ENCODE measurements at places on chromosomes 16 and 17.

- DNase-seq = no peak
Measured at GRCh38 chr17:47918991-47919390, 22.4 kb upstream of the PNPO start.

DNA sequence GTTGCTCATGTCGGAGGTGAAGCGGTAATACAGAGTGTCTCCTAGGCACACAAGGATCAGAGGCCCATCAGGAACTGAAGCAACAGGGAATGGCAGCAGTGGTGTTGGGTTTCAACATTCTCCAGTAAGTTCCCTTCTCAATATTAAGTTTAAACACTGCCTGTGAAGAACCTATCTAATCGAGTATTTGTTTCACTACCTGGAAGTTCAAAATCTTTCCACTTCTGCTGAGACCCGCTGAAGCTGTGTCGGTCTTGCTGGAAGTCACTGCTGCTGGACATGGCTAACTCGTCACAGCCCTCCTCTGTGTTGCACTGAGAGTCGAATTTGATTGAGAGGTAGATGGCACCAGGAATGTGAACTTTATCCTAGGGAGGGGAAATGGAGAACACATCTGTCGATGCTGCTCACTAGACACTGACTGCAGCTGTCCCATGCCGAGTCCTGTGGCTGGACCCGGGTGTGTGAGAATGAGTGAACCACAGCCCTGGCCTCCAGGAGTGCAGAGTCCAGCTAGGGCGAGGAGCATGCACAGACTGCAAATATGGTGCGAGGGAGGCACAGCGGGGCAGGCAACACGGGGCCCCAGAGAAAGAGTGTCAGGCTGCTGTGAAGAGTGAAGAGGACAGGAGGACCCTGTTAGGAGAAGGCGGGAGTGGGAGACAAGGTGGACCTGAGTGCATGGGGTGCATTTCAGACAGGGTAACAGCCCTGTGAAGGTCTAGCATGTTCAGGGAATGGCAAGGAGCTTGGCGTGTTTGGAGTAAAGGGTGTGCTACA lies 50.1 kb upstream of the ATP2A3 start:
- DNase-seq = no peak

DNA sequence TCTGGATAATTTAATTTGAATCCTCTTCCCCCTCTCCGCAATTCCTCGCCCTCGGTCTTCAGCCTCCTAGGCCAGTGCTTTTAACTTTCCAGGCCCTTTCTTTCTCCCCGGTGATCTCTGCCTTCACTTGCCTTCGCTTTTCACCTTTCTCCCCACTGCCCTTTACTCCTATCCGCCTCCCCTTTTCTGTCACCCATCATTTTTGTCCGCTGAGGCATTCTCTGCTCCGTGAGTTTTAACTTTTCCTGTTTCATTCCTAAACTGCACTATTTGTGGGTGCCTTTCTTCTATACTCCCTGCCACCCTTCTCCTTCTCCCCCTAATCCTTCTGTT lies 729 bp downstream of the LONP2 start:
- DNase-seq = no peak

DNA sequence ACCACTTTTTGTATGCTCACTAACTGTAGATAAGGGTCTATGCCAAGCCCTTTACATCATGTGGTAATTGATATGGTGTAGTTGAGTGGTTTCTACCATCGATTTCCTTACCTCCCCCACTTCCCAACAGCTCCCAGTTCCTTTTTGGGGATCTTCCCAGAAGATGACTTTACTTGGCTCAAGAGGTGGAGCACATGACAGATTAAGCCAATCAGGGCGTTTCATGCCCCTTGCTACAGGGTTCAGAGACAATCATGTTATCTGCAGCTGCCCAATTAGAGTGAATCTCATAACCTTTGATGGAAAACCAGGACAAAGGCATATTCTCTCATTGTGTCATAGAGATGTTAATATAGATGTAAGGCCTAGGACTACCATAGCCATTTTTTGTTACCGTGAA lies 16.2 kb upstream of the BMERB1 start:
- no peak for DNase-seq

DNA sequence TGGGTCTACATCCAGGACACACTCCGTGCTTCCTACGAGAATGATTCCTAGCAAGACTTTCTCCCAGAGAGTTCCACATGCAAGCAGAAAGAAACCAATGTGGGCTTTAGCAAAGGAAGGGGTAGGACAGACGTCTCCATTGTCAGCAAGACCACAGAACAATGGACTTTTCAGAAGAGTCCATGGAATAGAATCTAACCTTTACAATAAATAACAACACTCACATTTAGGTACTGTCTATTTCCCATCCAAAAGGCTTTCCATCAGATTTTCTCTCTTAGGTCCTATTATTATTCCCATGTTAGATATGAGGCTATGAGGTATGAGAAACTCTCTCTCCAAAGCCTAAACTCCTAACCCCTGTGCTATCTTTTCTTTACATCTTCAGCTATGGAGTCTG lies 360.9 kb downstream of the GRIN2A start:
- peak; percentile 83 for DNase-seq

DNA sequence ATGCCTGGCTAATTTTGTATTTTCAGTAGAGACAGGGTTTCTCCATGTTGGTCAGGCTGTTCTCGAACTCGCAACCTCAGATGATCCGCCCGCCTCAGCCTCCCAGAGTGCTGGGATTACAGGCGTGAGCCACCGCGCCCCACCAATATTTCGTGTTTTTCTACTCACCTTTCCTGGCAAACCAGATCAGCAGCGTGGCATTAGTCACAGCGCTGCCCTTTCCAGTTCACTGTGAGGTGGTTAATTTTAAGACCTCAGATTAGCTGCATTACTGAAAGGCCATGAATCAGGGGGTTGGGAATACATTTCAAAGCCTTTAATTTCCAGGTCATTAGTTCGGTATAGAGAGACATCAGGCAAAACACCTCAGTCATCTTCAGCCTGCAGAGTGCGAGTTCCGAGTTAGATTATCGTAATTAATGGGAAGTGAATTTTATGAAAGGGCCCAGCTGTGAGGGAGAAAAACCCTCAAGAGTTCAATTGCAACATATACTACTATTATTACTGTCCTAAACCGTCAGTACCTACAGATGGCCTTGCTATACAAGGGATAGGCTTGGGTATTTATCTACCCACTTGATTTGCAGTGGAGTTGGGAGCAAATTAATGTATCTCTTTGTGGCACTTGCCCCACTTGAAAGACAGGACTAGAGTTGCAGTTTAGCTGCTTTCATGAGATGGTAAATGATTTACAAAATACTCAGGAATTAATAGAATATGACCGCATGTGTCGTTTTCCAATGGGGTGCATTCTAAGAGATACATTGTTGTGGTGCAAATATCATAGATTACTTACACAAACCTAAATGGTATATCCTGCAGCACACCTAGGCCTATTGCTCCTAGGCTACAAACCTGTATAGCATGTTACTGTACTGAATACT lies 2.1 kb upstream of the USP32 start:
- DNase-seq = no peak

DNA sequence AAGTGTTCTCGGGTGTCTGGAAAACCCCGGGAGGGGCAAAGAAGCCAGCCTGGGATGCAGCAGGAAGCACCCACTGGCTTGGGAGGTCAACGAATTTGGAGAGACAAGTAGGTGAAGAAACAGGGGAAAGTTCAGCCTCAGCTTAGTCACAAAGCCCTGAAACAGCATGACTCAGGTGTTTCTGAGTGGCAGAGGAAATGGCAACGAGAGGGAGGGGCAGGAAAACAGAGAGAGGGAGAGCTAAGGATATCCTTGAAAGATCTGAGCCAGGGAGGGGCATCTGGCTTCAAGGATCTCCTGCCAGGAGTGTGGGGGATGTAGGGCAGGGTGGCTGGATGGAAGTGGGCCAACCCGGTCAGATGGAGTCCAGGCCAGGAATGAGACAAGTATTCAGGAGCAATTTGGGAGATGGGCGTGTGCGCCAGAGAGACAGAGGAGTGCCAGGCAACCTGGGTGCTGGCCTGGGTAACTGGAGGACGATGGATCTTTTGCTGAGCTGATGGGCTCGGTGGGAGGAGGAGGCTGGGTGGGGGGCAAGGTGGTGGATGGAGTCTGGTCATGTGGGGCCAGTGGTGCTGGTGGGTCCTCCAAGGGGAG lies 27.2 kb downstream of the ABCC3 start:
- no peak for DNase-seq

DNA sequence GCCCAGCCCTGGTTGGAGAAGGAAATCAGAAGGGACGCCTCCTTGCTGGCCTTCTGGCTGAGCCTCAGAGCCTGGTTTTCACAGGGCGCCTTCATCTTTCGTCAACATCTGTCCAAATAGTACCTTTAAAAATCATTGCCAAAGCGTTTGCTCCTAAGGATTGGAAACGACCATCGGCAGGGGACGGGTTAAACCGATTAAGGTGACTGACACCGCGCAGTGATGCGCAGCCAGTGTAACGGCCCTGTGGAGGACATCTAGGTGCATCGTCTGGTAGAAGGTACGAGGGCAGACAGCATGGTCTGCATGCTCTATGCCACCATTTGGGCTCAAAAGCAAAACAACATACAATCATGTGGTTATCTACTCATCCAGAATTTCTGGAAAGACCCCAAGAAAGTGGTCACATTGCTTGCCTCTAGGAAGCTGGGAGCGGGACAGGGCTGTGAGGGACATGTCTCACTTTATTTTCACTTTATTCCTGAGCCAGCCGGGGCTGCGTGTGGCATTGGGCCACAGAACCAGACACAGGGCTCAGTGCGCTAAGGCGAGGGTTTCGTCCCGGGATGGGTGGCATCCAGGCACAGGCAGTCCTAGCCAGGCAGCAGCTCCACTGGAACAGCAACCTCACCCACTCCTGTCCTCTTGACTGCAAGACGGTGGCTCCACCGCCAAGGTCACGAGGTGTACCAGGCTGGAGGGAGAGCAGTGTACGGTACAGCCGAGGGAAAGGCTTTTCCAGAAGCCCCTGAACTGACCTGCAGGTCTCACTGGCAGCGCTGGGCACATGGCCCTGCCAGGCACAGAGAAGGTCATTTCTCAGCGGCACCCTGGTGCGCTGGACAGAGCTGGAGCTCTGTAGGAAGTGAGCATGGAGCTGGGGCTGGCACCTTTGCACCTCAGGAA lies 40.9 kb upstream of the JPH3 start:
- DNase-seq = no peak

DNA sequence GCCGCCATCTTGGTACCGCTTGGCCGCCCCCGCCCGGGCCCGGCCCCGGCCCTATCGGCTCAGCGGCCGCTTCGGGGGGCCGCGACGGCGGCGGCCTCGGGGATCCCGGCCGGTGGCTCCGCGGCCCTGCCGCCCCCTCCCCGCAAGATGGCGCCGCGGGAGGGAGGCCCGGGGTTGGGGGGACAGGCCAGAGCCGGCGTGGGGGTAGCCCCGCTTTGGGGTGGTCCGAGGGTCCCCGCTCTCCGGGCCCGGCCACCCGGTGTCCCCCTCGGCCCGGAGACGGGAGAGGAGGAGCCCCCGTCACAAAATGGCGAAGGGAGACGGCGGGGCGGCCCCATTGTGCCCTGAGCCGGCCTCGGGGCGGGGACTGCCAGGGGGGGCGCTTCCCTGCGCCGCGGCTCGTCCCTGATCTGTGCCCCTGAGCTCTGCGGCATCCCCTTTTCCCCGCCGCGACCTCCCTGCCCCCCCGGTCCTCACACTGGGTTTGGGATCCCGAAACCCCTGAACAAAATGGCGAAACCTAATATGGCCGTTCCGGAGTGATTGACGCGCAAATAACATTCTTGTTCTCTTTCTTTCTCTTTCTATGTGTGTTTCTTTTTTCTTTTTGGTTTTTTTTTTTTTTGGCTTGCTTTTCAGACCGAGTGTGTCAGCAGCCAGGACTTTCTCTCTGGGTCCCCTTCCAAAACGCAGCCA lies 986 bp downstream of the HAPSTR1 start:
- no peak for DNase-seq

GRCh38 chr16:28029387-28030002 lies 34.0 kb downstream of the GSG1L start:
- DNase-seq = no peak

DNA sequence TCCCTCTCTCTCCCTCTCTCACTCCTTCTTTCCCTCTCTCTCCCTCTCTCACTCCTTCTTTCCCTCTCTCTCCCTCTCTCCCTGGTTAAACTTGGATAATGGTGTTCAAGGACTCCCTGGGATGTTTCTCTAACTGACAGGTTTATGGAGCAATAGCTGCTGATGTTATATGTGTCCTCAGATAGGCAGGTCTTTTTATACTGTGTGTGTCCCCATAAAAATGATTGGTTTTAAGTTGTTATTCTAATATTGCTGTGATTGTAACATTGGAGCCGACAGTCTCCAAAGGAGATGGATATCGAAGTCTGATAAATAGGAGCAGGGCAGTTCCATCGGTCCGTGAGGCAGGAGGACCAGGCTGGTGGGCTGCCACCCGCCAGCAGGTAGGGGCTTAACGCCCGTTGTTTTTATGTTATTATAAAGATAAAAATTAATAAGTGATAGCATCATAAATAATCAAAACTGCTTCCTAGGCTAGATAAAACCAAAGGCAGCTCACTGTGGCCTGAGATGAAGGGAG lies 38.1 kb upstream of the C16orf82 start:
- DNase-seq = no peak

- DNase-seq = no peak
Measured at GRCh38 chr17:70134042-70134441, 35.3 kb upstream of the KCNJ2 start.

GRCh38 chr17:74862108-74862901 lies 2.6 kb upstream of the GRIN2C start:
- DNase-seq = peak; percentile 68

DNA sequence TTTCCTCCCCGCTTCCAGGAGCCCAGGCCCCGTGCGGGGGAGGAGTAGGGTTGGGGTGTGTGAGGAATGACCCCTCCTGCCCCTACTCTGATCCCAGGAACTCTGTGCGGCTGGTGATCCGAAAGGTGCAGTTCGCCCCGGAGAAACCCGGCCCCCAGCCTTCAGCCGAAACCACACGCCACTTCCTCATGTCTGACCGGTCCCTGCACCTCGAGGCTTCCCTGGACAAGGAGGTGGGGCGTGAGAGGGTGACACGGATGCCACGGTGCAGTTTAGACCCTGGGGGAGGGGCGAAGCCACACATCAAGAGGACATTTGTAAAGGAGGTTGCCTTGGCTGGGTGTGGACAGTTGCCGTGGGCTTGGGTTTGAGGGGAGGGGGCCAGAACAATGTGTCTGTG lies 7.4 kb downstream of the ARRB2 start:
- DNase-seq = no peak

DNA sequence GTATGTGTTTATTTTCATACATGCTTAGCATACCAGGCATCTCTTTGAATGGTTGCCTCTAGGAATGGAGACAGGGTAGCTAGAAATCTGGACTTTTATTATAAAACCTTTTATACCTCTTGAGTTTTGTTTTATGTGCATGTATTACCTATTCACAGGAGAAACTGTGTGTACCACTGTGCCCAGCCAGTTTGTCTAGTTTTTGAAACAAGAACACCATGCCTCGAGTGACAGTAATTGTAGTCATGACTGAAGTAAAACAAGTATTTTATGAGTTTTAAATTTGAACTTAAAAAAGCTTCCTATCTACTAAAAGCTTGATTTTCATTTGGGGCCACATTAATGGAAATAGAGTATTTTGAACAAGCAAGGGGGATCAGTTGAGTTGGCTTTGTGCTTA lies 57.4 kb downstream of the SNTB2 start:
- DNase-seq = no peak

Data from pons (tissue), 1 donor.